WERI-Rb-1 (cell line): ENCODE measurements at places on chromosomes 3 and 15.

GRCh38 chr3:9777694-9778021, 7.9 kb upstream of the CAMK1 start:
- DNase-seq, result no peak

DNA sequence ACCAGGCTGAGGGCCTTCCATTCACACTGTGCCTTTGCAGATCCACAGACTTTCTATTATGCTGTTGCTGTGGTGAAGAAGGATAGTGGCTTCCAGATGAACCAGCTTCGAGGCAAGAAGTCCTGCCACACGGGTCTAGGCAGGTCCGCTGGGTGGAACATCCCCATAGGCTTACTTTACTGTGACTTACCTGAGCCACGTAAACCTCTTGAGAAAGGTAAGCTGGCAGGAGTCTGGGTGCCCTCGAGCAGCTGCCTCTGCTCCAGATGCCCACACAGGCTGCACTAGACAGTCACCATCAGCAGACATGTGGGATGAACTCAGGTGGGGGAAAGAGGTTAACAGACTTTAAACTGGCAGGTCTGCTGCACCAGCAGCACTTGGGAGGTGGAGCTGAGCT, 8.3 kb downstream of the TF start:
- no peak for DNase-seq

DNA sequence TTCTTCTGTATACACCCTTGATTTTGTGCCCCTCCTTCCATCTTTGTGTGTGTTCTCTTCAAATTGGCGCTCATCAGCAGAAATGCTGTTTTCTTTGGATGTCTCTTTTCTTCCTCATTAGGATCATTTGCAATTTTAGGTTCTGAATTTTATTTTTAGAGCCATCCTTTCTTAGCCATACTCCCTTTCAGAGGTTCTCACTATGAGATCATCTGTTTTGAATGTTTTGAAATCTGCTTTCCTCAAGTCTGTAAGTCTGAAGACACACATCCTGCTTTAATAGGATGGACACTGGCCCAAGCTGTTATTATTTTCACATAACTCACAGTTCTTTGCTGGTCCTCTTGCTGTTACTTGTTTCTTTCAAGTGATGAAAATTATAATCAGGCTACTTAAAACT, 124.8 kb downstream of the BDH1 start:
- DNase-seq, result no peak

GRCh38 chr3:188929137-188929536, 242.6 kb upstream of the TPRG1 start:
- peak; percentile 31 for DNase-seq

GRCh38 chr3:148389916-148390315, 307.8 kb upstream of the AGTR1 start:
- no peak for DNase-seq

GRCh38 chr3:58117561-58118181, 93.1 kb downstream of the DNASE1L3 start:
- no peak for DNase-seq

GRCh38 chr3:150723946-150724345, 20.2 kb upstream of the ERICH6 start:
- no peak for DNase-seq

- no peak for DNase-seq
Measured at GRCh38 chr15:70447521-70447920, 315.8 kb downstream of the UACA start.

DNA sequence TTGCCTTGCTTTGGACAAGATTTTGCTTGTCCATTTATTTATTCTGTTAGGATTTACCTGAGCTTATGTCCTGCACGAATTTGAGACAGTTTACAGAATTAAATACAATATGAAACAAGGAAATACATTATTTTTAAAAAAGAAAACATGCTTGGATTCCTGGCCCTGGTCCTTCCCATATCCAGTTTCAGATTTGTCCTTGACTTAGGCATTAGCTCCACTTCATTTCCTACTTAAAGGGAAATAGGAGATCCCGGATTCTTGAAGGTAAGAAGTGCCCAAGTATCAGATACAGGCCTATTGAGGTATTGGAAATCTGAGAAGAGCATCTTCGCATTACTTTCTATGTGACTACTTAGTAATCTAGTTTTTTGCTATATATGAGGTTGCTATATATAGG, 672.0 kb downstream of the SI start:
- DNase-seq, result no peak

DNA sequence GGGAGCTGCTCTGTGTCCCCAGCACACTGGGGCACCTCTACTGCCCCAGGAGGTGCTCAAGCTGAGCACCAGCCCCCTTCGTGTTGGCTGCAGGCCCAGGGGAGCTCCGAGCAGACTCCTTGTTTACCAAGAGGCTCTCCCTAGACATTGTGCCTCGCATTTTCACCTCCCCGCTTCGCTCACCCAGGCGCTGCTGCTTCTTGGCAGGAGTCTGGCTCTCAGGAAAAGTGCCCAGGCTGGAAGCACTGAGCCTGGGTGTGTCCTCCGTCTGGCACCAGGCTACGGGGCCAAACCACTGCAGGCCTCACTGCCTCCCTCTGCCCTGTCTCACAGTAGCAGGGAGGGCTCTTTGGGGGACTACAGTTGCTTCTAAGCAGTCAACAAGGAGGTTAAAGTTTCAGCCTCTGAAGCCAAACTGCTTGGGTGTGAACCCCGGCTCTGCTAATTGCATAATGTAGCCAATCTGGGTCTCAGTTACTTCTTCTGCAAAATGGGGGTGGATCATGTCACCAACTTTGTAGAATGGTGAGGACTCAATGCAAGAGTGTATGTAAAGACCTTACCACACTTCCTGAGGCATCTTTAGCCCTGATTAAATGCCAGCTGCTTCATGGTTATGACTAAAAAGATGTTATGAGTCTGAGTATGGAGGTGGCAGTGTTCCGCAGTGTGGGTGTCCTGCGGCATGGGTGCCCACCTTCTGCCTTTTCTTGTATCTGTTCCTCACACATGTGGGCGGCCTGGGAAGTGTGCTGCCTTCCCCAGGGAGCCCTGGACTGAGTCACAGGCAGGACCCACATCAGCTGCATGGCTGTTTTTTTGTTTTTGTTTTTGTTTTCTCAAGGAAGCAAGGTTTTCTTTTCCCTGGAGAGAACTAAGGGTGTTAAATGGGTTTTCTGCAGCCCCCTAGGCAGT, 88.9 kb downstream of the CLSTN2 start:
- no peak for DNase-seq

- DNase-seq, result no peak
Measured at GRCh38 chr3:168475704-168476103, 380.0 kb upstream of the GOLIM4 start.

DNA sequence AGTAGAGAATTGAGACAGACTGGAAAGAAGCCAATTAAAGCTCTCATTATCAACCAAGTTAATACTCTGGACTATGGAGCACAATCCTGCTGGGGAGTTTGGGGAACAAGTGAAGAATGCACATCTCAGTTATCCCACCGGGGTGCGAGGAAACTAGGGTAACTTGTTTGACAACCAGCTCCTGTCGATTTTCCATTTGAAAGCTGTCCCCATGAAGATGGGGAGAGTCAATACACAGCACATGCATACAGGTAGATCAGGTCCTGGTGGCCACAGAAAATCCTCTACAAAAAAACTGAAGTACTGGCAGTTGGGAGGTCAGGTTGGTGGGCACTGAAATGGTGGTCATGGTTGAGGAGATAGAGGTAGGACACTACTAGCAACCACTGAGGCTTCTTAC, 25.7 kb upstream of the GRAMD1C start:
- DNase-seq, result no peak

GRCh38 chr3:76352511-76353284, 567.3 kb upstream of the ZNF717 start:
- no peak for DNase-seq

GRCh38 chr3:14876921-14877333, 58.2 kb downstream of the FGD5 start:
- no peak for DNase-seq

DNA sequence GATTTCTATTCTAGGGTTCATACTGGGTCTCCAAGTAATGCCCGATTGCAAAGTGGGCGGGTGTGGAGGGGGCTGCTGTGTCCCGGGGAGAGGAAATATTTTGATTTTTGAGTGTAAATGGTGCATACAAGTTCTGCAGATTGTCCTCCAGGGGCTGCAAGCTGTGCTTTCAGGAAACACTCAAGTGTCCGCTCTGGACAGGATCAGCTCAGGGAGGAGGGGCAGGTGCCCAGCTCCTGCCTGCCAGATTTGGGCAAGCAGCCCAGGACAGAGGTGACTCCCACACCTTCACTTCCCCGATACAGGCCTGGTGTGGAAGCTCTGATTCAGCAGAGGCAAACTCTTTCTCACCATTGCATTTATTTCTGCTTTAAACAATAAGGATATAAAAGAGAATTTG, 142.7 kb downstream of the ALDH1A2 start:
- DNase-seq, result no peak

- no peak for DNase-seq
Measured at GRCh38 chr3:64824394-64824909, 136.7 kb upstream of the ADAMTS9 start.

GRCh38 chr15:73225358-73226015, 143.3 kb downstream of the HCN4 start:
- no peak for DNase-seq

- no peak for DNase-seq
Measured at GRCh38 chr3:19202754-19203153, 54.4 kb downstream of the KCNH8 start.

- DNase-seq, result no peak
Measured at GRCh38 chr3:98563661-98564281, 29.6 kb downstream of the CPOX start.

- DNase-seq, result no peak
Measured at GRCh38 chr3:127790882-127791183, 31.5 kb downstream of the MGLL start.

DNA sequence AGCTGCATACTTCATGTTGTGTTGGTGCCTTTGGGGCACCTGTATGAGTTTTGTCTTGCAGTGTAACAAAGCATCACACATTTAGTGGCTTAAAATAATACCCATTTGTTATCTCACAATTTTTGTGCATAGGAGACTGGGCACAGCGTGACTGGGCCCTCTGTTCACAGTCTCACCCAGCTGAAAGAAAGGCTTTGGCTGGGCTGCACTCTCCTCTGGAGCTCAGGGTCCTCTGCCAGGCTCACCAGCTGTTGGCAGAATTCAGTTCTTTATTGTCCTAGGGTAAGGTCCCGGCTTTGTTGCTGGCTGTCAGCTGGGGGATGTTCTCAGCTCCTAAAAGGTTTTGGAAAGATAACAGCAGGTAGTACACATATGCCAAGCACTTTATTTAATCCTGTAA, 263.3 kb downstream of the CLSTN2 start:
- no peak for DNase-seq

DNA sequence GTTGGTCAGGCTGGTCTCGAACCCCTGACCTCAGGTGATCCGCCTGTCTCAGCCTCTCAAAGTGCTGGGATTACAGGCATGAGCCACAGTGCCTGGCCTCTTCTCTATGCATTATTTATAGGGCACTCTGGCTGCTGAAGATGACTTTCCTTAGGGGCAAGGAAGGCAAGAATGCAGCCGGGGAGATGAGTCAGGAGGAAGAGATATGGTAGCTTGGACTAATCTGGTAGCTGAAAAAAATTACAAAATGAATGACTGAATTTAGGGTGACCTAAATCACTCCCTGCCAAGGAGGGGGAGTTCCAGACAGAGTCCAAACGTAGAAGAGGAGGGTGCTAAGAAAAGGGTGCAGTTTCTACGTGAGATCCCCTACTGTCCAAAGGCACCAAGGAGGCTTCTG, 14.2 kb downstream of the RHCG start:
- no peak for DNase-seq

GRCh38 chr3:168029705-168030104, 66.0 kb downstream of the GOLIM4 start:
- DNase-seq, result no peak

- DNase-seq, result no peak
Measured at GRCh38 chr3:167718582-167718981, 16.1 kb downstream of the PDCD10 start.

GRCh38 chr3:128392818-128393544, 73.7 kb downstream of the DNAJB8 start:
- DNase-seq, result no peak

GRCh38 chr3:49940667-49941249, 808 bp downstream of the RBM6 start:
- no peak for DNase-seq

DNA sequence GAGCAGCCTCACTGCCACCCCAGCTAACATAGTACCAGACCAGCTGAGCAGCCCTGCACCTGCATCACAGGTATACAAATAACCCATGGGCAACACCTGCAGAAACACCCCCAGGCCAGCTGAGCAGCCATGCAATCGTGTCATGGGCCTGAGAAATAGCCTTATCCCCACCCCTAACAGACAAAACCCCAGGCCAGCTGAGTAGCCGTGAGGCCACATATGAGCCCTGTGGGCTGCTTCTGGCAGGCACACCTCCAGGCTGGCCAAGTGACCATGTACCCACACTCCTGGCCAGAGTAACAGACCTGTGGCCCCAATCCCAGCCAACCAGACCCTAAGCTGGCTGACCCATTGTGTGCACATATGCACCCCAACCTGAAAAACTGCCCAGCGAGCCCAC, 138.6 kb downstream of the DMXL2 start:
- no peak for DNase-seq

DNA sequence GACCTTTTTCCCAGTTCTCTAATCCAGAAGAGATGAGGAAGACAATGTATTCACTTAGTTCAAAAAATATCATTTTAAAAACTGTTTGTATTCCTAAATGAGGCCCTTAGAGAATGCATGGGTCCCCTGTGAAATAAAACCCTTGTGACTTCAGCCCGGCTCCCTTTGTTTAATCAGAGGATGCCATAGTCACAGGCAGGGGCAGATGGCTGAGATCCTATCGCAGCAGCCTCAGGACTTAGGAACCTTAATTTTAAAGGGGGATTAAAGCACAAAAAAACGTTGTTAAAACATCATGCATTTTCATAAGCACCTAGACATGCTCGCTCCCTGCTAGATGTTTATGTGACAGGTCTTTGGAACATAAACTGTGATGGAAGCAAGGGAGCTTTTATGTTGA, 176.6 kb downstream of the IL20RB start:
- DNase-seq, result no peak

GRCh38 chr15:66404532-66404931, 17.8 kb downstream of the MAP2K1 start:
- DNase-seq, result no peak

GRCh38 chr3:169618894-169619792, 44.4 kb downstream of the MECOM start:
- DNase-seq, result peak; percentile 62

GRCh38 chr3:18883571-18883970, 264.7 kb upstream of the KCNH8 start:
- no peak for DNase-seq

DNA sequence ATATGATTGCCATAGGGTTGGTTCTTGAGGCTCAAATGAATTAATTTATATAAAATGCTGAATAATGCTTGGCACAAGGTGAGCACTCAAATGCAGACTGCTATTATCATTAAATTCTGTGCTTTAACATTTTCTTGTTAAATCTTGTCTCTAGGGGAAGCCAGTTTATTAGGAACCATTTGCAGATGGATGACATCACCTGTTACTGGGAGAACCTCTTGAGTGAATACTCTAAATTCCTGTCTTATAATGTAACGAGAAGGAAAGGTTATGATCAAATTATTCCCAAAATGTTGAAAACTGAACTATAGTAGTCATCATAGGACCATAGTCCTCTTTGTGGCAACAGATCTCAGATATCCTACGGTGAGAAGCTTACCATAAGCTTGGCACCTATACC, 6.2 kb upstream of the TIMMDC1 start:
- DNase-seq, result no peak

GRCh38 chr15:68609629-68610028, 30.8 kb downstream of the CORO2B start:
- DNase-seq, result no peak
